Activated CD8-positive, alpha-beta memory T cell treated with anti-CD3 and anti-CD28 coated beads, Interleukin-2, amount 50 U/mL, for 48 hours (primary cell): ENCODE measurements at places on chromosomes 1 and 21.
A peak's percentile ranks its signal among the peaks of the same experiment; 100 is the strongest.

DNA sequence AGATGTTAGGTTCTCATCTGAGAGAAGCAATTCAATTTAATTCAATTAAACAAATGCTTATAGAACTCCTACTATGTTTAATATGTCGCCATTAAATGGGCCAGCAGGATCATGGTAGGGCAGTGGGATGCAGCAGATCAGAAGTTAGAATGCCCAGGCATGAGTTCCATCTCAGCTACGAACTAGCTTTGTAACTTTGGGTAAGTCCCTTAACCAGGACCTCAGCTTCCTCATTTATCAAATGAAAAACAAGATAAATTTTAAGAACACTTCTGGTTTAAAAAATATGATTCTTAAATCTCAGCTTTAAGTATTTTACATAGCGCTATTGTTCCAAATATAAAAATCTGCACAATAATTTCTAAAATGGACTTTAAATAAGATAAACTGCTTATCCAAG, 67.5 kb upstream of the GFI1 start:
- no peak for DNase-seq

DNA sequence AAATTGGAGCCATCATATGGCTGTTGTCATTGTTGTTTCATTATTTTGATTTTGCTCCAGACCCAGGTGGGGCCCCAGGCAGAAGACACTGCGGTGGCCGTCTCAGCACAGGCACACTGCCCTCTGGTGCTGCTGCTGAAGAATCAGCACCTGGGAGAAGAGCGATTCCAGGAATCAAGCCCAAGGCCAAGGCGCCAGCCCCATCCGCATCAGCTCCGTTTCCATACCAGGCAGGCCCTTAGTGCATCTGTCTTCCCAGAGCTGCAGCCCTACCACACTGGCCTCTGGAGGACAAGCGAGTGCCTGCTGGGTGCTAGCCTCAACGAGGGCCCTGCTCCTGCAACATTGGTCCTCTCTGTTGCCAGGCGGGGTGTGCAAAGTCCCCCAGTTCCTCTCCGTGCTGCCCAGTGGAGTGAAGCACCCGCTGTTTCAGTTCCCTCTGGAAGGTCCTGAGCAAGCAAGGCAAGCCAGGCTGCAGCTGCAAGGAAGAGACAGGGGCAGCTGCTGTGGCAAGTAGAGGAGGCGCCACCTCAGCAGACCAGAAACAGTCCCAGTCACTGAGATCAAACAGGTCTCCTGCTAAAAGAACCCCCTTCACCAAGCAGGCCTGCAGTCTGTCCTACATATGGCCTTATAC, 5.2 kb downstream of the GRIK3 start:
- no peak for DNase-seq

GRCh38 chr1:214702556-214702955, 99.6 kb downstream of the CENPF start:
- no peak for DNase-seq

- DNase-seq: no peak
These were observed 42.5 kb upstream of the DISC1 start for GRCh38 chr1:231584117-231584516.

GRCh38 chr1:178579562-178579961, 66.7 kb downstream of the TEX35 start:
- DNase-seq: no peak

- DNase-seq: no peak
These were observed 22.6 kb downstream of the PRDM15 start for GRCh38 chr21:41856572-41856971.

- no peak for DNase-seq
These were observed 40.2 kb downstream of the APP start for GRCh38 chr21:26130249-26130881.

GRCh38 chr1:158148468-158148867, 32.2 kb upstream of the CD1D start:
- no peak for DNase-seq

DNA sequence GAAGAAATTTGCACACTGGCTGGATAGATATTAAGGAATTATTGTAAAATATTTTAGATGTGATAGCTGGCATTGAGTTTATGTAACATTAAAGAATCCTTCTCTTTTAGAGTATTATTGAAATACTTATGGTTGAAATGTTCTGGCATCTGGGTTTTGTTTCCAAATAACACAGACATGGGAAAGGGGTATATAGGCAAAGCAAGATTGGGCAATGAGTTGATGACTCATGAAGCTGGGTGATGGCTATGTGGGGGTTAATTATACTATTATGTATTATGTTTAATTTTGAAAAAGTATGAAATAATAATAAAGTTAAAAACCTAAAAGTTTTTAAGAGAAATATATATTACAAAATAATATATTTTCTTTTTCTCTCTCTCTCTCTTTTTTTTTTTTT, 12.5 kb upstream of the PTPN14 start:
- no peak for DNase-seq

GRCh38 chr1:110620250-110620615, 14.1 kb upstream of the KCNA2 start:
- DNase-seq: peak; percentile 56

DNA sequence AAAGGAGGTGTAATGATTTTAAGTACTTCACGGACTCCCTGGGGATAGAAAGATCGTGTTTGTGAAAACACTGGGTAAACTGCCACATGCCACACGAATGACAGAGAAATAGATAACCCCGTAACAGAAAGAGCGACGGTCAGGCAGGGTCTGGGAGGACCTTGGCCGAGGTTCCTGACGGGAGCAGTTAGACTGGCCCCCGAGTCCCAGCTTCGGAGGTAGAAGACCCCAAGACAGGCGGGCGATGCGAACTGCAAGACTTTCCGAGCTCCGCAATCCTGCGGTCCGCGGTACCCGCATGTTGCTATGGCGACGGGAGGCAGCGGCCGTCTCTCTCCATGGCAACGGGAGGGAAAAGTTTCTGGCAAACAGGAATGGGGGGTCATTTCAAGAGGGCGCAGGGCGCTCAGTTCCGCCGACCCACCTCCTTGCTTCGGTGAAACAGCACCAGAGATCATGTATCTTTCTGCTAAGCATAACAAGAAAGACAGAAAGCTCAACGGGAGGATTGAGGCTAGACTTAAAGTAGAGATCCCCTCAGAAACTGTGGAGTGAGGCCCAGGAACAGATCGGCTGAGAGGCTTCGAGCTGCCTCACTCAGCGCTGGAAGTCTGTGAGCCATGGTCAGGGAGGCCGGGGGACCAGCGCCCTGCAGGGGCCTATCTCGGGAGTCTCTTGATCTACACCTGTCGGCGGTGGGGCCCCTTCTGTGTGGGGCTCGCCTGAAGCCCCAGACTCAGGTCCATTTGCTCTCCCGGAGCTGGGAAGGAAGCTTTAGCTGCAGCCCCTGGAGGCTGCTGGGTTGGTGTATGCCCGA, 685 bp upstream of the SYT6 start:
- peak; percentile 58 for DNase-seq

DNA sequence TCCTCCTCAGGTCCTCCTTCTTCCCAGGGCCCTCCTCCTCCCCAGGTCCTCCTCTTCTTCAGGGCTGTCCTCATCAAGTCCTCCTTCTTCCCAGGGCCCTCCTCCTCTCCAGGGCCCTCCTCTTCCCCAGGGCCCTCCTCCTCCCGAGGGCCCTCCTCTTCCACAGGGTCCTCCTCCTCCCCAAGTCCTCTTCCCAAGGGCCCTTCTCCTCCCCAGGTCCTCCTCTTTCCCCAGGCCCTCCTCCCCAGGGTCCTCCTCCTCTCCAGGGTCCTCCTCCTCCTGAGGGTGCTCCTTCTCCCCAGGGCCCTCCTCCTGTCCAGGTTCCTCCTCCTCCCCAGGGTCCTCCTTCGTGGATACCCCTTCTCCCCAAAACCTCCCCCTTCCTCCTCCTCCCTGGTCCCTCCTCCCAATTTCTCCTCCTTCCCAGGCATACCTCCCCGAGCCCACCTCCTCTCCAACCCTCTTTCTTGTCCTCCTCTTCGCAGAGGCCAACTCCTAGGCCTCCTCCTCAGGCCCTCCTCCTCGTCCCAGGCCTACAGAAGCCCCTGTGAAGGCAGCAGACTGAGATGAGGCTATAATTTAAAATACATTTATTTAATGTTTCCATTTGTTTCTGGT, 29.5 kb downstream of the WNT9A start:
- DNase-seq: no peak

DNA sequence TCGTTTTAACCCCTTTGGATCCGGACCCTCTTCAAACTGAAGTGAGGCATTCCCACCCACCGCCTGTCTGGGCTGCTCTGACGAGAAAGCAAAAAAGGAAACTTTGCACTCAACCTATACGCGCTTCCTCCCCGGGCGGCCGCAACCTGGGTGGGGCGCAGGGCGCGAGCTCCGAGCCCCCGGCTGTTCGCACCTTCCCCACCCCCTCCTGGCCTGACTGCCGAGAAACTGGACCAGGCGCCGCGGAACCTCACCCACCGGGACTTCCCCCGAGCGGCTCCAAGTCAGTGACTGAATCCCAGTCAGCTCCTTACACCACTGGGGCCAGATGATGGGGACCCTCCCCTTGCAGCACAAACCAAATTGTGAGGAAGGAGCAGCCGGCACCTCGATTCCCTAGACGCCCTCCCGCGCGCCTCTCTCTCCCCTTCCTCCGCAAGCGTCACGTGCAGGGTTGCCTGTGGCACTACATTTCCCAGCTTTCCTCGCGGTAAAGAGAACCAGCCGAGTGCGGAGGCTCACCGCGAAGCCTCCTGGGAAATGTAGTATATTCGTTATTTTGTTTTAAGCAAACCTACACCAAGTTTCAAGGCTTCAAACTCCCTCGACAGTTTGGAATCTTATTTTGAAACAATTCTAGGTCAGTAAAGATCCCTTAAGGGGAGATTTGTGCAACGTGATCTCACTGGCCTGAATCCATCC, at the start of gene RAB29:
TSS of gene RAB29 (minus strand) at position 468 of the 702 bp plus-strand sequence. CDS start 526 bp downstream, outside the sequence.
- DNase-seq: peak; percentile 89

GRCh38 chr1:202254454-202255252, 61.1 kb downstream of the LGR6 start:
- peak; percentile 28 for DNase-seq

GRCh38 chr1:198620218-198620617, 18.6 kb upstream of the PTPRC start:
- DNase-seq: no peak

GRCh38 chr21:43274022-43274945, 105.5 kb downstream of the CRYAA start:
- no peak for DNase-seq

- no peak for DNase-seq
These were observed 1.0 kb downstream of the ZBTB48 start for GRCh38 chr1:6580593-6581409.

DNA sequence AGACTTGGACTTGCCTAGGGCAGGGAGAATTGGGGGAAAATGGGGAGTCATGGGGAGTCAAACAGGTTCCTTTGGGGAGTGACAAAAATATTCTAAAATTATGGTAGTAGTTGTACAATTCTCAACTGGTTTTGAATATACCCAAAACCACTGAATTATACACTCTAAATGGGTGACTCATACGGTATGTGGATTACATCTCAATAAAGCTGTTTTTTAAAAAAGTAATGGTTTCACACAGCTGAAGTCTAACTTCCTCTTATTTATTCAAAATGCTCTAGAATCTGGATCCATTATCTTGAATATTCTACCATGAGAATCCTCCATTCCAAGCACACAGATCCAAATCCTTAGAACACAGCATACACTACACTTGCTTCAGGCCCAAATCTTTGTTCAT, 11.1 kb downstream of the EIF4G3 start:
- no peak for DNase-seq

DNA sequence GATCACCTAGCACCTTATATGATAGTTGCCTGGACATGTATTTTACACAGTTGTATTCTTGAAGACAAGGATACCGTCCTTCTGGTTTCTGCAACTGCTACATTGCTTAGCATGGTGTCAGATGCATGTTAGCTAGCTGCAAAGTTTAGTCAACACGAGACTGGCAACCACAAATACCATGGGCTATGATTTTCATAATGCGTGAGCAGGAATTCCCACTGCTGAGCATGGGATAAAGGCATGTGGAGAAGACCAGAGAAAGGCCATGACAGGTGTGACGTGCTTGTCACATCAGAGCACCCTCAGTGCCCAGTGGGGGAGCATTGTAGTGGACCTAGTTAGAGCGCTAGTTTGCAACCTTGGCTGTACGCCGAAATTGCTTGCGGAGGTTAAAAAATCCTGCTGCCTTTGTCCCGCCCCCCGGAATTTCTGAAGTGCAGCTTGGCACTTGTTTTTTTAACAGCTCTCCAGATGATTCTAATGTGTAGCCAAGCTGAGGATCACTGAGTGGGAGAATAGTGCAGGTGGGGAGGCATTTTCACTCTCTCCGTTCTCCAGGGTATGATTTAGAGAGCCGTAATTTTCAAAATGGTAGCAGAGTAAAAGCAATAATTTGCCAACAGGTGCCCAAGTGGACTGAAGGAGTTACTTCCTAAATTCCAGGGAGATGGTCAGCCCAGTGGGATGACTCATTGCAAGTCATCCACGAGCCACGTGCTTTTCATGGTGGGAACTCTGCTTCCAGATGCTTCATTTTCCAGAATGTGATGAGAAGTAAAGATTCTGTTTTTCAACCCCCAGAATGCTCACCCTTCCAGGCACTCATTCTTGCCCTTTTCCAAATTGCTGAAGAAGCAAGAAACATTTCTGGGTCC, 81.0 kb downstream of the CNIH3 start:
- DNase-seq: no peak

GRCh38 chr1:237851210-237851845, 39.4 kb downstream of the ZP4 start:
- peak; percentile 55 for DNase-seq

GRCh38 chr1:184664661-184665060, 90.0 kb downstream of the EDEM3 start:
- no peak for DNase-seq

- DNase-seq: no peak
These were observed 315.4 kb downstream of the LMO4 start for GRCh38 chr1:87644033-87644578.

GRCh38 chr1:229699613-229700267, 73.7 kb downstream of the URB2 start:
- no peak for DNase-seq

DNA sequence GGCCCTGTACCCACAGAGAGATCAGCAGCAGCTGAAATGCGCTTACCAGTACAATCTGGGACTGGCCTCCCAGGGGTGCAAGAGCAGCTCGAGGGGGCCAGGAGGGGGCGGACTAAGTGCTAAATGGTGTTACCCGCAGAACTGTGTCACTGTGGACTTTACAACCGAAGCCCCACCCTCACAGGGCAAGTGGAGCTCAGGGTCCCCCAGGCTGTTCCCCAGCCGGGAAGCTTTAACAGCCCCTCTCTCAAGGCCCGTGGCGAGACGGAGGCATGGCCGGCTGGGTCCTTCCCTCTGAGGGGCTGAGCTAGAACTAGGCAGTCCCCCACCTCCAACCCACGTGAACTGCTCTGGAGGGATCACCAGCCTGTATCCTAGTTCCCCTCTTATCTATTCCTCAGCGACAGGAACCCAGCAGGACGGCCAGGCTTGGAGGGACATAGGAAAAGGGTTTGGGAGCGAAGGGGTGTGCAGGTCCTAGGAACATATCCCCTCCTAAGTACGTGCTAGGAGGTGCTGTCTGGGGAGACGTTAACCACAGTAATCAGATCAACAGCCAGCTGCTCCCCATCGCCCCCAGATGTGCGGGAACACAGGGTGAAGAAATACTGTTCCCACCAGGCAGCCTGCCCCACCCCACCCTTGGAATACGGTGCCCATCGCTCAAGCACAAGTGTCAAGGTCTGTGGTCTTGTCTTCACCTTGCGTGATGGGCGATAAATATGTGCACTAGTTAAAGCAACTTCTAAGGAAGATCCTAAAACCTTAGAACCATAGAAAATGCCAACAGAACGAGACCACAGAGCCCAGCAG, 24.4 kb downstream of the ZBTB17 start:
- peak; percentile 81 for DNase-seq
